Dermis blood vessel endothelial cell (primary cell): ENCODE measurements at places on chromosomes 13 and 19.

DNA sequence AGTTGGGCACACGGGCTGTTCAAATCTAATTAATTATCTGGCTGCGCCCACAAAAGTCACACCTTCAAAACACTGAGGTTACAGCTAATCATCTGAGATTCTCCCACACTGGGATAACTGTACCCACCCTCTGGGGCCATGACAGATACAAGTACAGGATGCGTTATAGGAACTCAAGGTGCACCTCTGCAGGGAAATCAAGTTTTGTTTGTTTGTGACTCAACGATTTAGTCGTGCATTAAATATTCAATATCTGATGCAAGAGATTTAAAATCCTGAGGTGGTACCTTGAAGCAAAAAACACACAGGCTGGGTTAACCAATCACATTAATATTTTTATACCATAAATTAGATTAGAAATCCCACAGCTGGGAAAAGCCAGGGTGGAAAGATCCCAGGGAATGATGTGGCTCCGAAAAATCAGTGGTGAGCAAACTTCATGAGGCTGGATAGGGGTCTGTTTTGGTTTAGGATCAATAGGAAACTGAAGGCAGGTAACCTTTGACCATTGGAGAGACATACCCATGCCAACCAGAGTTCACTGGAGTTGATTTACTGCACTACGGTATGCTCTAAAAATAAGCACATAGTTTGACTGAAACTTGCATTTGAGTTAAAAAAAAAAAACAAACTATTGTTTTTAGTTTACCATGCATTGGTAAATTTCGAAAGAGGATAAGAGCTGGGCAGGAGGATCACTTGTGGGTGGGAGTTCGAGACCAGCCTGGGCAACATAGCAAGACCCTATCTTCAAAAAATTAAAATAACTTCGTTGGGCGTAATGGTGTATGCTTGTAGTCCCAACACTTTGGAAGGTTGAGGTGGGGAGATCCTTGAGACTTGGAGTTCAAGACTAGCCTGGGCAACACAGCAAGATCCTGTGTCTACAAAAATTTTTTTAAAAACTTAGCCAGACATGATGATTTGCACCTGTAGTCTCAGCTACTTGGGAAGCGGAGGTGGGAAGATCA is 23.9 kb upstream of the CEBPG start:
- no peak for DNase-seq

DNA sequence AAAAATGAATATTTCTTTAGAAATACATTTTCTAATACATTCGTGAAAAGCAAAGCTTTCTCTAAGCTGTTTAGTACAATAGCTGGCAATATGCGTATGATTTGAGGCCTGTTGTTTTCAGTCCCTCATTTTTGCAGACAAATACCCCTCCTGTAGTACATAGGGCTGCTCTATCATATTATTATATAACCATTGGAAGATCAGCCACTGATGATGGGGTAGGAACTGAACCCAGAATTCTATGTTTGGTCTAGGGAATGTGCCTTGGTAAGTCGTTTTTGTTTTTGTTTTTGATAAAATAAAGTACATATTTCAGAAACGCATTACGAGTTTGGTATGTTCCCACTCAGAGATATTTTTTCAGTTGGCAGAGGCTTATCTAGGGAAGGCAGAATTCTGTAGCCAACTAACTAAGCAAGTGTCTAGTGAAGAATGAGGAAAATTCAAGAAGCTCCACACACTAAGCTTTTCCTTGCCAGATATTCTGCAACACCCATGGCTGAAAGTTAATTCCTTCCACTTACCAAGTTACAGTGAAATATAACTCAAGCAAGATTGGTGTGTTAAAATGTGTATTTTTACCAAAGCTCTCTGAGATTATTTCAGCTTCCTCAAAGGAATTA is 656.9 kb upstream of the MIR17HG start:
- DNase-seq: no peak

- no peak for DNase-seq
These were observed 458.7 kb downstream of the ZNF536 start for GRCh38 chr19:30830875-30831274.

- DNase-seq: no peak
These were observed 83.1 kb upstream of the OXGR1 start for GRCh38 chr13:97077341-97077740.

GRCh38 chr13:110454956-110455355 is 106.6 kb downstream of the RAB20 start:
- DNase-seq: no peak

GRCh38 chr19:4140237-4140711 is 13.2 kb upstream of the CREB3L3 start:
- peak; percentile 80 for DNase-seq

- no peak for DNase-seq
These were observed 264.9 kb downstream of the UQCRFS1 start for GRCh38 chr19:28948026-28948425.

DNA sequence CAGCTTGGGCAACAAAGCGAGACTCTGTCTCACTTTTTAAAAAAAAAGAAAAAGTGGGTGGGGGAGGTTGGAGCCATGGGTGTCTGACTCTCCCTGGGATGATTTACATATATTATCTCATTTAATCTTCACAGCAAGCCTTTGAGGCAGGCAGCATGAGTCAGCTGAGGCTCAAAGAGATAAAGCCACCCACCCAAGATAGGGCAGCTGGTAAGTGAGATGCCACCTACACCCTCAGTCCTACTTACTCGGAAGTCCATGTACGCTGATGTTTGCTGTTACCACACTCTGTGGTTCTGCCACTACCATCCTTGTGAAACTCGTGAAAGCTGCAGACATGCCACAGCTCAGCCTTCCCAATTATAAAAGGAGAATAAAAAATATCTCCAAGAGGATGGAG is 142.0 kb upstream of the TSHZ3 start:
- no peak for DNase-seq

- DNase-seq: no peak
These were observed 95.1 kb downstream of the C13orf42 start for GRCh38 chr13:51015973-51016372.

GRCh38 chr13:104431895-104432294 is 1365.7 kb upstream of the SLC10A2 start:
- no peak for DNase-seq

GRCh38 chr13:103540382-103540765 is 474.2 kb upstream of the SLC10A2 start:
- DNase-seq: no peak

GRCh38 chr19:16896146-16897028 is 7.6 kb downstream of the F2RL3 start:
- peak; percentile 23 for DNase-seq

DNA sequence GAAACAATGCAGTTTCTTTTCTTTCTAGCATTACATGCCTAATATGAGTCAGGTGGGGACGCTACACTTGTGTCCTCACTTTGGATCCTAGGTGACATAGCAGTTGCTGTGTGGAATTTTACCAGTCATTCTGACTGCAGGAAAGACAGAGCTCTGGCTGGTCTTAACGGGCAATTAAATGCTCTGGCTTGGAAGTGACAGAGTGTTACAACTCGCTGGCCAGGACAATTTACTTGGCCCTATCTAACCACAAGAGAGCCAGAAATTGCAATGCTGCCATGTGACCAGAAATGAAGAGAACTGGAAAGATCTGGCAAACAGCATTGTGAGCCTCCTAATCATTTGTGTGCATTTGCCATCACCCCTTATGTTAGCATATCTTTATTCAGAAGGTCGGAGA is 351.1 kb downstream of the DCT start:
- DNase-seq: no peak

- no peak for DNase-seq
These were observed at the start of gene RYR1 for GRCh38 chr19:38433268-38433733. TSS of gene RYR1 (plus strand) at chr19:38433691. CDS start at chr19:38433830, 139 bp downstream.

DNA sequence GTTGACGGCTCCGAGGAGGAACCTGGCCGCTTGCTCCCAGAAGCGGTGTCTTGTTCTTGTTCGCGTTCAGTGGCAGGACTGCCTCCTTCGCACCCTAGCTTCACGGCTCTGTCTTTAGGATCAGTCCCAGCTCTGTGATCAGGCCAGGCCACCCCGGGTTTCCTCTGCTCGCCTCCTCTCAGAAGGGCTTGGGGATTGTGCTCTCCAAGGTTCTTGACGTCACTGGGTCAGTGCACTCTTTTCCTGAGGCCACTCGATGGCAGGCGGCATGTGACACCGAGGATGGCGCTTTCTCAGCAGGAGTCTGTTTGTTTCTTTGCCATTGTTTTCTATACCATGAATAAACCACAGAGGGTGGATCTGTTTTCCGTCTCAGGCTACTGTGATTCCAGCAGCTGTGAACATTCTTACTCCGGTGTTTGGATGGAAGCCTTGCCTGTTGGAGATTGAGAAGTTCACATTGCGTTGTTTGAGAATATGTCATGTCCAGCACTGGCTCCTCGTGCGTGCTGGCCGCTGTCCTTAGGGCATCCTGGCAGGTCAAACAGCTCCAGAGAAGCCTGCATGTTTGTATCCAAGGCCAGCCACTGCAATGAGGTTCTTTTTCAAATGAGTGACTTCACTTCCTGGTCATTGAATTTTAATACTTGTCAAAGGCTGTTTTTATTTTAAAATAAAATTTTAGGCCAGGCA is 44.5 kb downstream of the SLC7A9 start:
- DNase-seq: peak; percentile 22
